ENCODE measurements at places on chromosomes 1 and 21. TPM values are rescaled to one million over a fixed set of nuclear protein-coding genes. Genes with fewer than 3 reads are reported as not detected.
A peak's percentile ranks its signal among the peaks of the same experiment; 100 is the strongest.

CNKSR1 gene
- total RNA-seq: 0.12 TPM

GRCh38 chr1:156402331-156403020 lies 33.5 kb downstream of the RHBG start:
- no peak for DNase-seq

- DNase-seq: no peak
Measured at GRCh38 chr1:184669391-184669790, 85.3 kb downstream of the EDEM3 start.

KCNE2 gene
- total RNA-seq: not detected

- DNase-seq: no peak
Measured at GRCh38 chr1:197801684-197802083, 26.4 kb upstream of the DENND1B start.

AGT gene
- not detected for total RNA-seq

SYCP1 gene
- not detected for total RNA-seq

DNA sequence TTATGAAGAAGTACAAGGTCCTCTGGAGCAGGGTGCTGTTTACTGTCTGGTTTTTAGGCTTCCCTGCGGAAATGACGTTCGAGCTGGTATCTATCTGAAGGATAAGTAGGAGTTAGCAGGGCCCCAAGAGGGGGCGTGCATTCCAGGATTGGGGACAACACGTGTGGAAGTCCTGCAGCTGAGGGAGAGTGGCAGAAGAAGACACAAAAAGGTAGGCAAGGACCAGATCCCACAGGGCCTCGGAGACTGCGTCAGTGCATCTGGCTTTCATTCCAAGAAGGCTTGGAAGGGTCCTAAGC lies 5.9 kb downstream of the RIMS3 start:
- DNase-seq: no peak

DNA sequence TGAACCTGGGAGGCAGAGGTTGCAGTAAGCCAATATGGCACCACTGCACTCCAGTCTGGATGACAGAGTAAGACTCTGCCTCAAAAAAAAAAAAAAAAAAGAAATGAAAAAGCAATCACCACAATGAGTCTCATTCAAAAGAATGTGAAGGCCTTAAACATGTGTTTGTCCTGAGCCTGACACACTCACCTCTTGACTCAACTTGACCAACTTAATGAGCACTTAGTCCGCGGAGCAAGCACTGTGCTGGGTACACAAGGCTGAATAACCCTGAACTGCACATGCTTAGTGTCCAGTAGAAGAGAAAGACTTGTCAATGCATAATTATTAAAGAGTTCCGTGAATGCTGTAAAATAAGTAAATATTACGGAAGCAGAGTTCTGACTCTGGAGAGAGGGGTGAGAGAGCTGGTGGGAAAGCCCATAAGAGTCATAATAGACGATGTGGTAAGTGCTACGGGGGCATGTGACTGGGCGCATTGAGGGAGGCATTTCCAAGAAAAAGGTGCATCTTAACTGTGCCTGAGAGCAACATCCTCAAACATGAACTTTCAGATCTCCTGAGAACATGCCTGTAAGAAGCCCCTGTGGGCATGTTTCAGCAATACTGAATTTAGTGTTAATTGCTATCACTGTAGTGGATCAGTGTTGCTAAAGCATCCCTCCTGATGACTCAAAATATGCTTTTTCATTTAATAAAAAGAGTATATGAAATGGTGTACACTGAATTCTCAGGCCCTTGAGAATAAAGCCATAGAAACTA lies 27.2 kb downstream of the MCOLN2 start:
- DNase-seq: no peak

DNA sequence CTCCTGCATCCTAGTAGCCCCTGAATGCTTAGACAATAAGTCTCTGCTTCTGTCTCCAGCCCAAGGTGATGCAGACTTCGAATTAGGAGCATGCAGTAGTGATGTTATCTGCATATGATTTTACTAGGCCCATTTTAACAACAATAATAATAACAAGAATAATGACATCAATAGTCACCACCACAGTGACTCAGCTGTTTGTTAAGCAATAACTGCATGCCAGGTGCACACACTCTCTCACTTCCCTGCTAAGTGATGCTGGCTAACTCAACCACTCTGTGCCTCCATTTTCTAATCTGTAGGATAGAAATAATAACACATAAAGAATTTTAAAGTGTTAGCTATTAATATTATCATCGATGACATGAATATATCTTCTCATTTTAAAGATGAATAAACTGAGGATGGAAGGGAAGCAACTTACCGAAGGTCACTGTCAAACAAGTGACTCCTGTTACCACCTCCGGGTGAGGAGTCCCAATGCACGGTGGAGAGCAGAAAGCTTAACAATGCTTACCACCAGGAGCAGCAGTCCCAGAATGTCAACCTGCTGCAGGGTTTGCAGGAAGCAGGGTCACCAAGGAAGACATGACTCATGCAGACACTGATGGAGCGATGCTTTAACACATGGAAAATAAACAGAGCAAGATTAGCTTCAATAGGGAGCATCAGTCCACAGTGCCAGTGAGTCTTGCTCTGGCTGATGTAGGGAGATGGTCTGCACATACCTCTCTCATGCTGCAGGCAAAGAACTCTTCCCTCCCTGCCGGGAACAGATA lies 290.2 kb downstream of the SPATA17 start:
- DNase-seq: no peak

DNA sequence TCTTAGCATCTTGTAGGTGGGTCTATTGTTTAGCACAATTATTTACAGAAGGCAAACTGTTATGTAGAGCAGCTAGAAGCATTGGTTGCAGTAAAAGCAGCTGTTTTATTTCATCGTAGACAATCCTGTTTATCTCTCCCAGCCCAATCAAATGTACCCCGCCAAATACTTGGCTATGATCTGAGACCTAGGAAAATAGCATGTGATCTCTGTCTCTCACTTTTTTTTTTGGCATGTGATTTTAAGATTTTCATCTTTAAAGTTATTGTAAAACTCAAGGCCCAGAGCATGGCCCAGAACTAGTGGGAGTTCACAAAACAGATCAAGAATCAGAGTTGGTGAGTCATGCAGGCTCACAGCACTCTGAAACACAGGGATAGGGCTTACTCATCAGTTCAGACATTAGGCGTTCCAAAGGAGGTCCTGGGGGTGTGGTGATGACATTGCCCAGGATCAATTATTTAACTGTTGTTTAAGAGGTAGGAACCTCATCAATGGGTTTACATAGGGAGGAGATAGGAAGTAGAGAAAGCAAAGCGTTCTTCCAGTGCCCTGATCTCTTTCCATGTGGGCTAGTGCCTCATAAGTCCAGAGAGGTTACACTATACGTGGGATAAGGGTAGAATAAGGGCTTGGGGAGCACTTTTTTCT lies 40.2 kb downstream of the TBX19 start:
- DNase-seq: peak; percentile 78

GRCh38 chr21:27157097-27157496 lies 190.2 kb upstream of the ADAMTS5 start:
- no peak for DNase-seq

DNA sequence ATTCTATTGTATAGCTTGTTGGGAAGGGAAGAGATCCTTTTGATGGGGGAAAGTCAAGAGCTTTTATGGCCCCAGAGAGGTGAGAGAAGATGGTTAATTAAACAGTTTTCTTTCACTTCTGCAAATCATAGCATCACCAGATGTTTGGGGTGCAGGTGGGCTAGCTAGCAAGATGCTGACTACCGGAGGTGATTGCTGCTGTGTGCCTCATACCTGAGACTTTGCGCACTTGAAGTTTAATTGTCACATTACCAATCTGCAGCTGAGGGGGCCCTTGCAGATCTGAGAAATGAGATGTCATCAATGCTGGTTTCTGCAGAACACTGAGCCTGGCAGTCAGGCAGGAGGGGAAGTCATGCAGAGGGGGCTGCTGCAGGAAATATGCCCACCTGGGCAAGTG lies 73.9 kb downstream of the SNRPE start:
- no peak for DNase-seq

- DNase-seq: no peak
Measured at GRCh38 chr1:201330541-201330940, 46.9 kb downstream of the TNNT2 start.

- DNase-seq: no peak
Measured at GRCh38 chr1:201153474-201154388, 543 bp downstream of the TMEM9 start.

FGR gene
- not detected for total RNA-seq

GRCh38 chr1:81679942-81680341 lies 120.8 kb upstream of the ADGRL2 start:
- DNase-seq: no peak

DNA sequence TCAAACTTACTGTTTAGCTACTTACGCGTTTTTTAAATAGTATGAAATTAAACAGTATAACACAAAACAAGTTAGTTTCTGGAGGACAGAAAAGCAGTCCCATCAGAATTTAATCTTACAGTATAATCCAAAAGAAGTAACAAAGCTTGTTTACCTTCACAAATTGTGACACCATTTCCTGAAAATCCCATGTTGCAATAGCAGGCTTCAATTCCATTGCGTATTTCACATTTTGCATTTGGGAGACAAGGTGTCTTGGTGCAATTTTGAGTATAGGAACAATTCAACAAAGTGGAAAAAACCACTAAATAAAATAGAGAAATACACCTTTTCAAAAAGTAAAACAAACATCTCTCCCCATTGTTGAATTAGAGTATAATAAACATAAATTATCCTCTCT lies 1.6 kb downstream of the ADGRL4 start:
- DNase-seq: no peak

DNA sequence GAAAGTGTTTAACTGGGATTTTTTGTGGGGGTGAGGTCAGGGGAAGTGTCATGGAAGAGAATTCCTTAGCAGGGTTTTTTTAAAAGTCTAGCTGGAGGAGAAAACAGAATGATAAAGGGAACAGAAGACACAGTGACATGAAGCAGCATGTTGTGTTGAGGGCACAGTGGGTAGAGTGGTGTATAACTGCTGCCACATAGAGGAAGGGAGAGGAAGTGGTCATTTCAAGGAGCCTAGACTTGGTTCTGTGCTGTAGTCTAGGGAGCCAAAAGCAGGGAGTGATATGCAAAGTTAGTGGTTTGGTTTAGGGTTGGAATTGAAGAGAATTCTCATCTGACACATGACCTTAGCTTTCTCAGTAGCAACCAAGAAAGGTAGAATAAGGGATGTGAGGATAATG lies 10.2 kb downstream of the EEIG2 start:
- peak; percentile 53 for DNase-seq

ETV3L gene
- total RNA-seq: not detected

Data from RPMI7951 (cell line).